ENCODE measurements at places on chromosomes 3 and 15.

DNA sequence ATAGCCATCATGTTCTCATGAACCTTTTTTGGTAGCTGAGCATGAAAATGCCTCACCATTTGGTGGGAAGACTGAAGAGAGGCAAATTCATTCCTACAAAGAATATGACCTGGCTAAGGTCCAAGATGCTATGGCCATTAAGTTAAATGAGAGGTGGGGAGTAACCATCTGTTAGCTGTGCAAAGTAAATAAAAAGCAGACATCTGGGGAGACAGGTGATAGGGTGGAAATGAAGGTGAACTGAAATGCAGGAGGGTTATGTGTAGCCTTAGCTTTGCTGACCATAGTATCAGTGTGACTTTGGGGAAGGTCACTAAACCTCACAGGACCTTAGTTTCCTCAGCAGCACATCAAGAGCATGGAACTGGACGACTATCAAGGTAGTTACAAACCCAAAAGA is 111.0 kb upstream of the STRIT1 start:
- DNase-seq: no peak

DNA sequence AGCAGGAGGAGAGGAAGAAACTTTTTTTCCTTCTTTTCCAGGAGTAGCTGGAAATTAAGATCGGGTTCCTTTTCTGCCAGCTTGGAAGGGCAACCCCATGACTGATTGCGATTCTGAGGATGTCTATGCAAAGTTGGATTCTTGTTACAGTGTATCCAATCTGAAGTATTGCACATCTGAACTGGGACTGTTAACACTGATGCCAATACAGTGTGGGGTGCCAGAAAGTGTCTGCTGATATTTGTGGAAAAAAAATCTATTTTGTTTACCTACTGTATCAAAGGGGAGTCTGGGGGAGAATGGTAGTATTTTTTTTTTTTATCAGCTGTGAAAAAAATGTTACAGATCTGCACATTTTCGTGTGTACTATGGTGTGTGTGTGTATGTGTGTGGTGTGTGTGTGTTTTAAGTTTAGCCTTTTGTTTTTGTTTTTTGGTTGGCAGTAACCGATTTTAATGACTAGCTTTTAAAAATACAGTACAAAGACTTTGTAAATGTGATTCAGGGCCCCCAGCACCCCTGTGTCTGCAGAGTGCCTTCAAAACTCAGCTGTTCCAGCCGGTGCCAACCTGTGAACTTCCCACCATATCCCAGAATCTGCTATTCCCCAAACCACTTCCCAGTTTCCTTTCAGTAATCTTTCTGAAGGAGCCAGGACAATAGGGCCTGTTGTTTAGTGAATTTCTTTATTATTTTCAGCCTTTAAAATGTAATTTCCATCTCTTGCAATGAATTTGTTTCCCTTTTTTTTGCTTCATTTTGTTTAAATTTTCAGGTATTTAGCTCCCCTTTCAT is 1.9 kb downstream of the RAP2B start:
- DNase-seq: no peak

- no peak for DNase-seq
These were observed 619.8 kb downstream of the TBL1XR1 start for GRCh38 chr3:176577447-176577846.

GRCh38 chr3:178880274-178880673 is 191.3 kb downstream of the ZMAT3 start:
- no peak for DNase-seq

DNA sequence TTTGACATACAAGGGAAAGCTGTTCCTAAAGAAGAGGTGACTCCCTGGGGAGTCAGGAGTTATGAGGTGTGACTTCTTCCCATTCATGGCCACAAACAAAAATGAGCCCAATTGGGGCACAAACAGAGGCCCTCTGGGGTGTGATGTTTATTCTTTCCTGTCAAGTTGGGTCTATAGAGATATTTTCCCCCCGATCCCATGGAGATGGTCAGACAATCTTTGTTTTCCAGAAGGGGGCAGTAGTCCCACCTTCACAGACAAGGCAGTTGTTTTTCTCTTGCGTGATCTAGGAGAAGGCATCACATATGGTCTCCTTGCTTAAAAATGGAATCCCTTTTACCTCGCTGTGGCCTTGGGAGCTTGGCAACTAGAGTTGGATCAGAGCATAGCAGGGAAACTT is 110.3 kb downstream of the MFSD1 start:
- no peak for DNase-seq

GRCh38 chr3:58043933-58044332 is 35.7 kb downstream of the FLNB start:
- no peak for DNase-seq

DNA sequence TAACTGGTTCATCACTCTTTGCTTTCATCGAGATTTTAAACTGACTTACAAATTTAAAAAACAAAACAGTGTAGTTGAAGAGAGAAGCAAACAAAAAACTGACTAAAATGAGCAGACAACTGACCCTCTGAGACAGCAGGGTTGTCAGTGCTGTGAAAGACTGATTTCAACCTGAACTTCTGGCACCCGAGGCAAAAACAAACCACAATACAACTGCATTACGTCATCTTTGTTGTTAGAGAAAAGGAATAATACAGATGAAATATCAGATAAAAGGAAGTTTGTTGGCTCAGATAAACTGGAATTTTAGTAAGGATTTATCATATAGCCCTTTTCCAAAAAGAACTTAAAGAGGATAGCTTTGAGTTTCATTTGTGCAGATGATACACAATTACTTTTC is 51.1 kb downstream of the PARP15 start:
- DNase-seq: no peak

- DNase-seq: no peak
These were observed 41.0 kb downstream of the BCL2L10 start for GRCh38 chr15:52071570-52071969.

- no peak for DNase-seq
These were observed 27.7 kb upstream of the VPS33B start for GRCh38 chr15:91050128-91050455.

DNA sequence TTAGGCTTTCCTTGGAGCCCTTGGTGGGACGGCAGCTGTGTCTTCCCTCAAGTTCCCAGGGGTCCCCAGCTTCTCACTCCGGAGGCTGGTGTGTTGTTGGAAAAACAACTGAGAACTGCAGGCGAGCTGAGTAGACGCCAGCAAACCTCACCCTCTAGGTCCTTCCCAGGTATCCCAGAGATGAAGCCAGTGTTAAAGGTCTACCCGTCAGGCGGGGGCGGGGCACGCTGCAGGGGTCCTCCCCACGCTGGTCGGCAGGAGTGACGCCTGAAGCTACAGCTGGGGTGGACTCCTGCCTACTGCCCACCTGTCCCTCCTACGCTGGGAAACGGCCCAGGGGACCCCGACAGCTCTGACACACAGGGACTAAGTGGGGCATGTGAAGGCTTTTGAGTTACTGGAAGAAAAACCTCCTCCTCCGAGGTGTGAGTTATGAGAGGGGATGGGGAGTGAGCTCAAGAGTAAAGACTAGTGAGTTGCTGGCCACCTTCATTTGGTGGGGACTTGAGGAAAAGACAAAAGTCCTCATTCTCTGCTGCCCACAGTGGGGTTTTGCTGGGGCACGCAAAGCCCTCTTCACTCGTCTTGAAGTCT is 32.2 kb upstream of the SNRPA1 start:
- peak; percentile 44 for DNase-seq

DNA sequence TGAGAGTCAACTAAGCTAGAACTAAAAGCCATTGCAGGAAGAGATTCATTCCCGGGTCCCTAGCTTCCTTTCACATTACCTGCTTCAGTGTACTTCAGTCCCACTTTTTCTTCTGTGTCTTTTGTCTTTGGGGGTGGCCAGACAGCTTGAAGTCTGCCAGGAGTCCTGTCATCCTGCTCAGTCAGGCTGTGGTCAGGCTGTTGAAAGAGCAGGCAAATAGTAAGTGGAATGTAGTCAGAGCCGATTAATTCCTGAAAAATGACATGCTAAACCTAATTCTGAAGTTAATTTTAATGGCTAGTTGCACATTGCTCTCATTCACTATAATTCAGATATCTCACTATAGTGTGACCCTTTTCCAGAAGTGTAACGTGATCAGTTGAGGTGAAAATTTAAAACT is 129.6 kb downstream of the FMN1 start:
- no peak for DNase-seq

DNA sequence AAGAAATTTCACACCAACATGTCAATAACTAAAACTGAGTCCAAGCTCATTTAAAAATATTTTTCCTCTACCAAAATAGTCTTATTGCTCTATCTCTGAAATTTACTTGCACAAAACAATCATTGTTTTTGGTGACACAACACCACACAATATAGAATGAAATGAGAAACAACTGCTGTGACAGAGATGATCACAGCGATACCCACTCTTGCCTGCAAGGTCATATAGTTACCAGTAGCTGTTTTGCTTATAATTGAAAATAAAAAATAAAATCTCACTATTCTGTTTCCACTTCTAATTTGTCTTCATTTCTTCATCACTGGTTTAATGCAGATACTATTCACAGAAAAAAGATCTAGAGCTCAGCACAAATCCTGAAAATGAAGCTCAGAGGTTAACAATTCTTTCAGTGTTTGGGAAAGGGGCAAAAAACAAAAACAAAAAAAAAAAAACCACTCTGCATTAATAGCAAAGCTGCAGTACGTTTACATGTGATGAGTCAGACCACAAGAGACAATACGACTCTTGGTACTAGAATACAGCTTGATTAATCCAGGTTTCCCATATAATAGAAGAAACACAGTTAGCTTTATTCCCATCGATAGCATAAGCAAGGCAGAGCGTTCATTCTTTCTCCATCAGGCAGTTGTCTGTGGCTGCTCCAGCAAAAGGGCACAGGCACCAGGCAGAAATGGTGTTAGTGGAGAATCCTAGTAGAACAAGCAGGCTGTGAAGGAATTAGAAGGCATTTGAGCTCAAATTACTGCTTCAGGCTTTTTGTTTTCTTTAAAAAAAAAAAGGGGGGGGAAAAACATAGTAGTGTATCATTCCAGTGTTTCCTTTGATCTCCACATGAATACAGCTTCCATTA is 773 bp downstream of the ANKRD28 start:
- DNase-seq: peak; percentile 86

DNA sequence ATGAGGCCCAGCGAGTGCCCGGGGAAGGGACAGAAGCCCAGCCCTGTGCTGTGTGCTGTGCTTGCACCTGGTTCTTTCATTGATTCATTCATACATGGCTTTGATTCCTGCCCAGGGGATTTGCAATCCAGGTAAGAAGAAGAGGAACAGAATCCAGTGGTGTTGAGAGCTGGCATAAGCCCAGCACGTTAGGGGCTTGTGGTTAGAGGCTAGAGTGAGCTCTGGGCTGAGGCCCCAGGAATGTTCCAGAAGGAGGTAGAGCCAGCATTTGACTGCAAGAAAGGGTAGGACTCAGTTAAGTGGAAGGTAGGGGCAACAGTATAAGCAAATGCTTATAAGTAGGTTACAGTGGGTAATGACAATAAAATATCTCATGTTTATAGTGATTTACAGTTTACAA is 2.3 kb downstream of the VWA5B2 start:
- no peak for DNase-seq

- DNase-seq: no peak
These were observed 341.1 kb upstream of the SEMA6D start for GRCh38 chr15:47376190-47376589.

All from posterior cingulate gyrus (tissue), 11 donors.